ENCODE measurements at places on chromosomes 13 and 19.

DNA sequence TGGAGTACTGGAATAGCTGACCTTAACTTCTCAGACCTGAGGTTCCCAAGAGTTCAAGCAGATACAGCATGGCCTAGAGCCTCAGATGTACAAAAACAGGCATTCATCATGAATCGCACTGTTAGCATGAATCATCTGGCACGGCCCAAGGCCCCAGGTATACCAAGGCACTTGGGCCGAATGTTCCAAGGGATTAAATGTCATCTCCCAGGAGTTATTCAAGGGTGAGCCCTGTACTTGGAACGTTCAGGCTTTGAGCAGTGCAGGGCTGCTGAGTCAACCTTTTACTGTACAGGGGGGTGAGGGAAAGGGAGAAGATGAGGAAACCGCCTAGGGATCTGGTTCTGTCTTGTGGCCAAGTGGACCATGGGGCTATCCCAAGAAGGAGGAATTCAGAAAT is 6.3 kb downstream of the KLK3 start:
- no peak for DNase-seq

- no peak for DNase-seq
These were observed 2.9 kb downstream of the MFSD12 start for GRCh38 chr19:3554254-3555083.

- peak; percentile 85 for DNase-seq
These were observed 4.0 kb downstream of the PIK3R2 start for GRCh38 chr19:18156841-18157464.

GRCh38 chr19:54533476-54533875 is 30.8 kb downstream of the LAIR2 start:
- no peak for DNase-seq

- no peak for DNase-seq
These were observed 14.4 kb upstream of the GARIN5A start for GRCh38 chr19:50490991-50491472.

GRCh38 chr13:97245011-97245410 is 22.9 kb downstream of the MBNL2 start:
- DNase-seq: no peak

GRCh38 chr13:73985783-73986182 is 148.4 kb downstream of the KLF12 start:
- DNase-seq: no peak

DNA sequence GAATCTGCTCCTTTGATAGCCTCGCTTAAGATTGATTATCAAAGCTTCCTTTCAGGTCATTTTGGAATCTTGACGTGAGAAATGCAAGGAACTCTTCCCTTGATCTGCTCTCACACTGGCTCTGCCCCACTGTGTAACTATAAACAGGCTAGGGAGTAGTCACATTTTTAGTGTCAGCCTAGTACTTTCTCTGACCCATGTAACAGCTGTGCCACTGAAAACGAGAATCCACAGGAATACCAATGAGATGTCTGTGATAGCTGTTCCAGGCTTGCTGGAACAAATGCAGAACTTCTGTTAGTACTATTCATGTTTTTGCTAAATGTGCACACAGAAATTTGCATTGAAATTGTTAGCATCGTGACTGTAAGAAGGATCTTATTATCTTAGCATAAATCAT is 221.3 kb downstream of the MYO16 start:
- no peak for DNase-seq

DNA sequence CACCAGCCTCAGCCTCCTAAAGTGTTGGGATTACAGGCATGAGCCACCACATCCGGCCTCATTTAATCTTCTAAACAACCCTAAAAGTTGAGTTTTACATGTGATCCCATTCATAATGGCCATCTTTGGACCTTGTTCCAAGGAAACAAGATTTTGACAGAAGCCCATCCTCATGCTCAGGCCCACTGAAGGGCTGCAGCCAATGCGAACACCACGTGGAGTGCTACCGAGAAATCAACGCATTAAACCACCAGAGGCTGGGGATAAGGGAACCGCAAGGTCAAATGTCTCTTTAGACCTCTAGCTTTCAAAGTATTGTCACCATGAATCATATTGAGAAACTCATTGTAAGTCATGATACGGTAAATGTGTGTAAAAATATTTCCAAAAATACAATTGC is 49.4 kb upstream of the DOCK9 start:
- DNase-seq: no peak

DNA sequence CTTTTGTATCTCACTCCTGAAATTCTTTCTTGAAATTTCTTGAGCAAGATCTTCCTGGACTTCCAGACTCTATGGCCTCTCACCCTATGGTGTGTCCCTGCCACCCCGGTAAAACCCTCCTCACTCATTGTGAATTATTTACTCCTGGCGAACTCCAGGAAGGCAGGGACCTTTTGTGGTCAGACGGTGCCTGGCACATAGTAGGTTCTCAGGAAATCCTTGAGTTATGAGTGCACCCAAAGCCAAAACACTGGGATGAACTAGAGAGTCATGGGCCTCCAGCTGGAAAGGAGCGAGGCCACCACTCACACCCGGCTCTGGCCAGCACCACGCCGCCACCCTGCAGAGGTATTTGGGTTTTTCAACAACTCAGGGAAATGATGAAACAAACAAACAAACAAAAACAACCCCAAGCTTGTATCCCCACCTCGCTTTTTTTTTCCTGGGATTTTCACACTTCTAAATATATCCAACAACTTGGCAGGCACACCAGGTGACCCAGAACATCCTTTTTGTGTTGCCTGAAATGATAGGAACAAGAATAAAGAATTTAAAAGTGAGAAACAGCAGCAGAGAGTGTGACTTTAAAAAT is 11.2 kb downstream of the HPN start:
- DNase-seq: peak; percentile 77

DNA sequence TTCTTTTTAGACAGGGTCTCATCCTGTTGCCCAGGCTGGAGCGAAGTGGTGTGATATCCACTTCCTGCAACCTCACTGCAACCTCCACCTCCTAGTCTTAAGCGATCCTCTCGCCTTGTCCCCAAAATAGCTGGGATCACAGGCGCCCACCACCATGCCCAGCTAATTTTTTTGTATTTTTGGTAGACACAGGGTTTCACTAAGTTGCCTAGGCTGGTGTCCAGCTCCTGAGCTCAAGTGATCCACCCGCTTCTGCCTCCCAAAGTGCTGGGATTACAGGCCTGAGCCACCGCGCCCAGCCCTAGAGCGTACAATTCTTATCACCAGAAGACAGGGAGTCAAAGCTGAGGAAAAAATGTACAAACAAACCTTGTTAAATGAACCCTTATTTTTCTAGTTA is 4.5 kb upstream of the ELOF1 start:
- DNase-seq: no peak

DNA sequence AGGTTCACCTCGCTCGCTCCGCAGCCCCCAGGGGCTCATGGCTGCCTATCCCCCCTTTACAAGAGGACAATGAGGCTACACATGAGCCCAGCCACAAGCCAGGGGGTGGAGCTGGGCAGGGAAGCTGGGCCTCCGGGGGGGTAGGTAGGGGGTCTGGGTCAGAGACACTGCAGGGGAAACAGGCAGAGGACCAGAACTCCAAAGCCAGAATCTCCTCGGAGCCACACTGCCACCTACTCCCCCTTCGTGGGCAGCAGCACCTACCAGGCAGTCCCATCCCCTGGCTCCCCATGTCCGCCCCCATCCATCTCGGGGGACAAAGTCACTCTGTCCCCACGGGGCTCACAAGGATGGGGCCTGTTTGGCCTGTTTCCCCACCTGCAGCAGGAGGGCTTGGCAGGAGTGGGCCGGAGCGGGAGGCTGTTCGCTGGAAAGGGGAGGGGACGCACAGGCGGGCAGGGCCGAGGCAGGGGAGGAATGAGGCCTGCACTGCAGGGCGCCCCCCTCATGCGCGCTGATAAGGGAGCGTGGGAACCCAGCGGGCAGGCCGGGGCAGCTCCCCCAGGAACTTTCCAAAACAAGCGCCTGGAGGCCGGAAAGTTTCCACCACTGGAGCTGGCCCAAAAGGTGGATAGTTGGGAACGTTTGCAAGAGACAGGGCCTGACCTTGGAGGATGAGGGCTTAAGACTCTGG is 545 bp upstream of the ISYNA1 start:
- no peak for DNase-seq

DNA sequence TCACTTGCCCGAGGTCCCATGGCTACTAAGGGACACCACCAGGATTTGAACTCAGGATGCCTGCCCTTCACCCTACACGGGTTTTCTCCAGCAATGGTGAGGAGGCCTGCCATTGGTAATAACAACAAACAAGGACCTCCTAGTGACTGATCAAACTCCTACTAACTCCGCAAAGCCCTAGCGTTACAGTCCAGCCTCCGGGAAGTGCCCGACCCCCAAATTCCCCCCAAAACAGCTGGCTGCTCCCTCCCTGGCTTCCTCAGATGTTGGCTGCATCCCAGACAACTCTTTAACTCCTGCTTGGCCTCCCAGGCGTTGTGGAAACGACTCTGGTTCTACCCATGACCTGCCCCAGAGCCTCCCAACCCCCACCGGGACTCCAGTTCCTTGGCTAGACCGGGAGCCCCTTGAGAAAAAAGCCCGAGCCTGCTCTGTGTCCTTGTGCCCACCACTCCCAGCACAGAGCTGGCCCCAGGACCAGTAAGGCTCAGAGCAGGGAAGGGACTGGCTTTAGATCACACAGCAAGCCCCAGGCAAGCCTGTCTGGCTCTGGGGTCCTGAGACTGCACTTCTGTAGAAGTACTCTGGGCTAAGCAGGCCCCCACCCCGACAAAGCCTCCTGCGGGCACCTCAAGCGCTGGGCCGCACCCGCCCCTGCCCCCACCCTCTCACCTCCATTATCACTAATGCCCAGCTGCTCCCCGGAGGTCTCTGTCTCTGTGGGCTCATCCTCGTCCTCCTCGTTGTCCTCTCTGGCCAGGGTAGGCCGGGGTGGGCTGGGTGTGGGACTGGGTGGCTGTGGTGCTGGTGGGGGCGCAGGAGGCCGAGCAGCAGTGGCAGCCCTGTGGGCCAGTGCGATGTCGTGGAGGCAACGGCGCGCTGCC is 4.7 kb downstream of the AKT1S1 start:
- no peak for DNase-seq

GRCh38 chr19:2170219-2170618 is 6.5 kb downstream of the DOT1L start:
- no peak for DNase-seq

- DNase-seq: no peak
These were observed 14.5 kb downstream of the STARD13 start for GRCh38 chr13:33270895-33271538.

DNA sequence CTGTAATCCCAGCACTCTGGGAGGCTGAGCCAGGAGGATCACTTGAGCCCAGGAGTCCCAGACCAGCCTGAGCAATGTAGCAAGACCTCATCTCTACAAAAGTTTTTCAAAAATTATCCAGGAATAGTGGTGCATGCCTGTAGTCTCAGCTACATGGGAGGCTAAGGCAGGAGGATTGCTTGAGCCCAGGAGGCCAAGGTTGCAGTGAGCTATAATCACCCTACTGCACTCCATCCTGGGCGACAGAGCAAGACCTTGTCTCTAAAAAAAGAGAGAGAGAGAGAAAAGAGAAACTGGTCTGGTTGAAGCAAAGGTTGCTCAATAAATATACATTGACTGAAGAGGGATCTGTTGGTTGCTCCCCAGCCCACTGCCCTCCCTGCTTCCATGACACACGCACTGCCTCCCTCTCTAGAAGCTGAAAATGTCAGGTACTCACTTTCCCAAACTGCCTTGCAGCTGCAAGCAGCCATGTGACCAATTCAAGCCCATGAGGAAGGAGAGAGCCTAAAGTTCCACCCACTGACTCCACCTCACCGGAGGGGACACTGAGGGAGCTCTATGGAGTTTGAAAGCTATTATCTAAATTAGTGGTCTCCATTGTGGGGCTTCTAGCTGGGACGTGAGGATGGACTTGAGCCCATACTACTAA is 14.0 kb downstream of the CEACAM16 start:
- no peak for DNase-seq

DNA sequence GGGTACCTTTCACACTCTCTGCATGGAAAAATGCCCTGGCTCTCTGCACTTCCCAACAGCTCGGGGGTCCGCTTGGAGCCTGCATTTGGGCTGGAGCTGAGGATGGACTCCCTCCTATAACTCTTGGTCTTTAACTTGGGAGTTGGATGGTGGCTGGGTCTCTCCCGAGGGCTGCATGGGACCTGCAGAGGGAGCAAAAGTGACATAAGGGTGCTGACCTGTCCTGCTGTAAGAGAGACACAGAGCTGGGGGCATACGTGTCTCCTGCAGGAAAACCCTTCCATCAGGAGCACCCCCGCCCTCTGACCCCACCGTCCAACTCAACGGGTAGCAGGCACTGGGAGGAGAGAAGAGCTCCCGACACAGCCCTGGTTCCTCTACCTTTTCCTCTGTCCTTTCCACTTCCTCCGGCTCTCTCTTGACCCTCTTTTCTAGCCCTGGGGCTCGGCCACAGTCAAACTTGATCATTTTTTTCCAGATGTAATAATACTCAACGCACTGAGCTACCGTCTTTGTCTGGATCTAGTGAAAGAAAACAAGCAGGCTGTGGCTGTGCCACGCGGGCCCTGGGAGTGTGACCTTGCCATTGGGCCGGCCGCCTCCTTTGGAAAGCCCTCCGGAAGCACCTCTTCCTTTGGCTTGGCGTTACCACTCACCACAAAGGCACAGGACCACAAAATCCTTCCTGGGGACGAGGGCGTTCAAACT is 6.8 kb upstream of the NAPA start:
- DNase-seq: no peak

DNA sequence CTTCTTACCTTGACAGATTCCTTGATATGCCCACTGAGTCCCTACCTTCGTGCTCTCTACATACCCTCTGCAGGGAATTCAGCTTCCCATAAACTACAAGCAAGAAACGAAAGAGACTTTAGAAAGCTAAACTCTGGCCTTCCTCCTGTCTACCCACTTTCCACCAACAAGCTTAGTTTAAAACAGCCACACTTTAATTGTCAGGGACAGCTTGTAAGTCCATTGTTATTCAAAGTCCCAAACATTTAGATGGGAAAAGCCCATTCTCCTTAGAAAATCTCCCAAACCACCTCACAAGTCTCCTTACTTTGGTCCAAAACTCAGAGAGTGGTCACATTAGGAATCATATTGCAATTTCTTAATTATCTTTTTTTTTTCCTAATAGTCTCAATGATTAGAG is 2695.8 kb downstream of the PCDH9 start:
- DNase-seq: no peak

GRCh38 chr19:2503521-2504109 is 27.7 kb downstream of the GADD45B start:
- no peak for DNase-seq

GRCh38 chr13:101267656-101268055 is 148.7 kb downstream of the NALCN start:
- DNase-seq: no peak

GRCh38 chr13:40390401-40390916 is 276.0 kb downstream of the FOXO1 start:
- DNase-seq: no peak

GRCh38 chr13:36183901-36184300 is 30.5 kb downstream of the SOHLH2 start:
- DNase-seq: no peak
